ENCODE measurements at places on chromosomes 3 and 15.

GRCh38 chr3:140593766-140594165 lies 84.1 kb upstream of the TRIM42 start:
- DNase-seq, result no peak

GRCh38 chr15:71597126-71597525 lies 213.2 kb upstream of the NR2E3 start:
- DNase-seq, result no peak

GRCh38 chr3:94323596-94323995 lies 260.7 kb downstream of the NSUN3 start:
- no peak for DNase-seq

DNA sequence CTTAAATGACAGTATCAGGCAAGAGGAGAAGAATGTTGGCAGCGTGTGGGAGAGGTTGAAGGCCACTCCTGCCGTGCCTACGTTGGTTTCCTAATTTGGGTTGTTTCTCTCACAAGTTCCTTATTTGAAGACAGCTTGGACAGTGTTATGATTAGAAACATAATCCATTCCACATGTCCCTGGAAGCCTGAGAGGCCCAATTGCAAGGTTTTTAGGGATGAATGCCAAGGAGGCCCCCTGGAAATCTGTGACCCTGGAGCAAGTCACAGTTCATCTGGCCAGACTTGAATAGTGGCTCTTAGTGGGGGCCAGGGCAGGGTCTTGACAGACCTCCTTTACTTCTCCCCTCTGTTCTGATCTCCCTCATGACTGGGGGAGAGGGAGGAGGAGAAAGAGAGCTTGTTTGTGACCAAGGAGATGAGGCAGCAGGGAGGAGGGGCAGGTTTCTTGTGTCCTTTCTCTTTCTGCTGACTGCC lies 584.4 kb upstream of the TBL1XR1 start:
- no peak for DNase-seq

DNA sequence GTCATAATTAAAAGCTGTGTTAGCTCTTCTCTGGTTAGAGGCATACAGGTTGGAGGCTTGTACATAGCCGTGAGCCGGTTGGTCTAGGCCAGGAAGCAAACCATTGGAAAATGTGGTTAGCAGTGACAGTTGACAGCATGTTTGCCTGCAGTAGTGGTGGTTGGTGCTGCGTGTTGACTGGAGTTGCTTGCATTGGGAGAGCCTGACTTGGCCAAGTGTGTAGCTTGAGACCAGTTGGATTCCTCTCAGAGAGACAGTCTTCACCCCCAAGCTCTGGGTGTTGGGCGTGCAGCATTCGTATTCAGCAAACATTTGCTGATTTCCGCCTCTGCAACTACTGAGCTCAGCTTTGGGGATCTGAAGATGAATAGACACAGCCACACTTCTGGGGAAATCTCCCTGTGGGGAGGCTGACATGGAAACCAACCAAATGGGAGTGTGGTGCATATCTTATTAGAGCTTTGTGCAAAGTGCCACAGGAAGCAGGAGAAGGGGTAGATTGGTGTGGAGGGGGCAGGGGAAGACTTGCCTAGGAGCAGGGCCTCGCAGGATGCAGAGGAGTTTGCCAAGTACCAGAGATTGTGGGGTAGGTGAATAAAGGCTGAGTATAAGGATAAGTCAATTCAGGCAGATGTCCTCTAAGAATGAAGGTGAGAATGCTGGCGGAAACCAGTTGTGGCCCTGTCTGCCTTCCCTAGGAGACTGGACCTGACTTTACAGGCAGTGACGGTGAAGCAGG lies 83.5 kb downstream of the IGF1R start:
- no peak for DNase-seq

GRCh38 chr3:146521394-146521793 lies 23.0 kb downstream of the PLSCR1 start:
- DNase-seq, result no peak

- no peak for DNase-seq
These were observed 22.6 kb downstream of the ZNF80 start for GRCh38 chr3:114214542-114215341.

DNA sequence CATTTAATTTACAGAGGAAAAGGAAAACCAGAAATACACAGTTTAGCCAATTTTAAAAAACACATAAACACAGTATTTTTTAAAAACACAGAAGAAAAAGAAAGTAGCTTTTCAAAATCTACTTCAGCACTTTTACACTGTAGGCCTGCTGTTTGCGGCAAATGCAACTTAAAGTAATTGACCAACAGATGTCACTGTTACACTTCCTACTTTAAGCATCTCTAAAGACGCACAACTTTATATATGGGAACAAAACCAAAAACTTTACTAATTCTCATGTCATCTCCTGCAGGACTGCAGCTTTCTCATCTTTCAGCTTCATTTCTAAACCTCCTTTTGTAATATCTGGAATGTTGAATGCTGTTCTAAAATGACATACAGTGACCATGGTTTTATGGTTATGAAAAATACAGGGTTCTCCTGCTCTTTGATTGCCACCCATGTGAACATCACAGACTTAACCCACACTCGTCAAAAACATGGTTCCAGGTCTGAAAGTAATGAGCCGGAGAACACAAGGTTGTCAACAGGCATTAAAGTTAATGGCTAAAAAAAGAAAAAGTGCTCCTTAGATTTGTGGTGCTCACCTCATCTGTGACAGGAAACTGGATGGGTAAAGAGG lies 107.9 kb downstream of the FMN1 start:
- no peak for DNase-seq

DNA sequence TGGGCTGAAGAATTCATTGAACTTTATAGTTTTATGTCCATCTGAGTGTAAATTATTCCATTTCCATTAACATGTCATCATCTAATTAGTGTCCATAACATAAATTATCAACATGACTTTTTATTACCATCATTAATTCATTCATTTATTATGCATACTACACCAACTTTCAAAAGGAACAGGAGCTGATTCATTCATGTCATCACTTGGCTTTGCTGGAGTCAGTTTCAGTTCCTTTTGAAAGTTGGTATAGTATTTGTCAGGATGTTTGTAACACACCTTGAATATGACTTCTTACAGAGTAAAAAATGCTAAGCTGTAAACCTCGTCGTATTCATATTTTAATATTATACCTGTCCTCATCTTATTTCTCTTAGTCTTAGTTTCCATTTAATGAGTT lies 298.0 kb upstream of the RBMS3 start:
- DNase-seq, result no peak

- DNase-seq, result no peak
These were observed 8.3 kb downstream of the BCL6 start for GRCh38 chr3:187737006-187737367.

GRCh38 chr15:37907136-37907535 lies 27.3 kb upstream of the TMCO5A start:
- DNase-seq, result no peak

DNA sequence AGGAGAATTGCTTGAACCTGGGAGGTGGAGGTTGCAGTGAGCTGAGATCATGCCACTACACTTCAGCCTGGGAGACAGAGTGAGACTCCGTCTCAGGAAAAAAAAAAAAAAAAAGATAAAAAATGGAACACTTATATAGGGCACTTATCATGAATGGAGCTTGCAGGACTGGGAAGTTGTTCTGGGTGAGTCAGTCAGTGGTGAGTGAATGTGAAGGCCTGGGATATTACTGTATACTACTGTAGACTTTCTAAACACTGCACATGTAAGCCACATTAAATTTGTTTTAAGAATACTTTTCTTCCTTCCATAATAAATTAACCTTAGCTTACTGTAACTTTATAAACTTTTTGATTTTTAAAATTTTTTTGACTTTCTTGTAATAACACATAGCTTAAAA lies 59.8 kb downstream of the SFMBT1 start:
- no peak for DNase-seq

GRCh38 chr3:40310705-40311104 lies 1.2 kb downstream of the EIF1B start:
- DNase-seq, result no peak

DNA sequence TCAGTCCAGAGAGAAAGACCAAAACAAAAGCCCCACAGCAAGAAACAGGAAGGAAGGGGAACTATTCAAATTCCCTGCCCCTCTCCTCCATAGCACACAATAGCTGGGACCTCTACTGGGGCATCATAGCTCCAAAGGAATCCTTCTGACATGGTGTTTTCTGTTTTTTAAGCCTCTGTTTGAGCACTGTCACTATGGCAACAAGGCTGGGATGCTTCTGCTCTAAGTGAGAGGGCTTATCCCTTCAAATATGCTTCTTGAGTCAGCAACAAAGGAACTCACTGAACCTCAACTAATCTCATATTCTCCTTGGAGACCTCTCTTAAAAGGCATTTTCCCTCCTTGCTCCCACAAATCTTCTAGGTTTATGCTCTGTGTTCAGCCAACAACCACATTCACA lies 40.5 kb downstream of the MYLK start:
- no peak for DNase-seq

GRCh38 chr3:46913644-46914043 lies 36.1 kb downstream of the PTH1R start:
- DNase-seq, result no peak

DNA sequence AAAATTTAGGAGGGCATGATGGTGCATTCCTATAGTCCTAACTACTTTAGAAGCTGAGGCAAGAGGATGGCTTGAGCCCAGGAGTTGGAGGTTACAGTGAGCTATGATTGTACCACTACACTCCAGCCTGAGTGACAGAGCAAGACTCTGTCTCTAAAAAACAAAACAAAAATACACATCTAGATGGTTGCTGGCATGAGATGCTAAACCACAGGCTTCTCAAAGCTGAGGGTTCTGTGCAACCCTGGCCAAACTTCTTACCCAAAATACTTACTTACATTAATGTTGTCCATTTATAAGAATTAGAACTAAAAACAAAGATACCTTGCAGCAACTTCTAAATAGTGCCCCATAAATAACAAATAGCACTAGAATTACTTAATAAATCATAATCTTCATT lies 14.3 kb upstream of the ARHGEF3 start:
- DNase-seq, result no peak

GRCh38 chr3:50136714-50137405 lies 18.3 kb upstream of the SEMA3F start:
- DNase-seq, result no peak

- no peak for DNase-seq
These were observed 3.4 kb upstream of the LMLN start for GRCh38 chr3:197956626-197956988.

DNA sequence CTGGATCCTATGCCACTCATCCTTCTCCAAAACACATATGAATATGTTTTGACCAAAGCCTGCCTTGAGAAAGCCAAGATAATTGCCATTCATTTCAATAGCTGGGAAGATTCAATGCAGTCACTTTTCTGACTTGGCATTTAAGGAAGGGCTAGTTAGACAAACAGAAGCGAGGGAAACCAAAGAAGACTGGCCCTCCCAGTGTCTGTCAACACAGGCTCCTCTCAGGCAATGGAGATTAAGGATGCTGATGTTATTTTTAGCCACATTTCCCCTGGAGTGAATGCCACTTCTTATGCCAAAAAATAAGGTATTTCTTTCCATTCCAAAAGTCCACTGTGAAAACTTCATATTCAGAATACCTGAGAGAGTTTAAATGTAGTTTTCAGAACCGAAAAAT lies 101.7 kb downstream of the P3H2 start:
- no peak for DNase-seq

DNA sequence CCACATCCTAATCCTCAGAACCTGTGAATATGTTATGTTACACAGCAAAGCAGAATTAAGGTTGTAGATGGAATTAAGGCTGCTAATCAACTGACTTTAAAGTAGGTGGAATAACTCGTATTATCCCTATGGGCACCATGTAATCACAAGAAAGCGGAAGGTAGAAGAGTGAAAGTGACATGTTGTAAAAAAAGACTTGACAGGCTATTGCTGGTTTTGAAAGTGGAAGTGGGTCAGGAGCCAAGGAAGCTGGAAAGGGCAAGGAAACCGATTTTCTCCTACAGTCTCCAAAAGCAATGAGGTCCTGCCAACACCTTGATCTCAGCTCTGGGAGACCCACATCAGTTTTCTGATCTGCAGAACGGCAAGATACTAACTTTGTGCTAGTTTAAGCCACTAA lies 6.6 kb downstream of the TP63 start:
- DNase-seq, result no peak

DNA sequence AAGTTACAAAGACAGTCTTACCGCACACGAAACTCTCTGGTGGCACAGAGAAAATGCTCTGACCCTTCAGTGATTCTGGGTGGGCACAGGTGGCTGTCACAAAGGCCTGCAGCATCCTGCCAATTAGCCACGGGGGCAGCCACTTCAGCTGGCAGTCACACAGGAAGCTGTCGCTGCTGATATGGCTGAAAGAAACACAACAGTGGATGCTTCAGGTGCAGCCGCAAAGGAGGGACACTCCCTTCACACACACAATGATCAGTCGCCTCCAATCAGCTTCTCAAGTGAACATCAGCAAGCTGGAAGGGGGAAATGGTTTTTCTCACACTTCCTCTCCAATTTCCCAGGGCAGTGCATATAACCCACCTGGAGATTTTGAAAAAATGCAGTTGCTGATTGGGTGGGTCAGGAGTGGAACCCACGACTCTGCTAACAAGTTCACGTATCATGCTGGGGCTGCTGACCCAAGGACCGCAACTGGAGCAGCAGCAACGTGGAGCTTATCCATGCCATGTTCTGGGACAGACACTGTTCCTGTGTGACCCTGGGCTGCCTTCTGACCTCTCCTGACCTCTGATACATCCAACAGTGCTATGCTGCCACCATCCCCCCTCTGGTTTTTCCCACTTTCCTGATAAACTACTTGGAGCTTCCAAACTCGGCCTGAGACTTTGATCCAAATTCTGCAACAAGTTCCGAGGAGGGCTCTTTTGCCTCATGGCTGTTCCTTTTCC lies 106.6 kb downstream of the LRIG1 start:
- no peak for DNase-seq

GRCh38 chr15:74295800-74296199 lies 59.7 kb downstream of the CCDC33 start:
- DNase-seq, result no peak

DNA sequence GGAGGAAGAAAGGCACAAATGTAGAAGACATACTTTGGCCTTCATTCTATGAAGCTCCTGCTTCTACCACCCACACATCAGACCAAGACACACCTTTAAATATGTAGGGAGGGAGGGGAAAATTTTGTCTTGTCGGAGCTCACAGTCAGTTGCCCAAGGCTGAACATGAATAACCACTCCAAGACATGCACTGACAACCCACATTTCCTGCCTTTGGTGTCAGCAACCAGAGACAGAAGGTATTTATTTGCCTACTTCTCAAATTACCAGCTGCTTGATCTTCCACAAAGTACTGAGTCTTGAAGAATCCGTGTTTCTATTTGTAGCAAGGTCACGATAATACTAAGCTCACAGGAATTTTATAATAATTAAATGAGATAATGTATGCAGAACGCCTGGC lies 169.7 kb downstream of the KCNMB2 start:
- no peak for DNase-seq

DNA sequence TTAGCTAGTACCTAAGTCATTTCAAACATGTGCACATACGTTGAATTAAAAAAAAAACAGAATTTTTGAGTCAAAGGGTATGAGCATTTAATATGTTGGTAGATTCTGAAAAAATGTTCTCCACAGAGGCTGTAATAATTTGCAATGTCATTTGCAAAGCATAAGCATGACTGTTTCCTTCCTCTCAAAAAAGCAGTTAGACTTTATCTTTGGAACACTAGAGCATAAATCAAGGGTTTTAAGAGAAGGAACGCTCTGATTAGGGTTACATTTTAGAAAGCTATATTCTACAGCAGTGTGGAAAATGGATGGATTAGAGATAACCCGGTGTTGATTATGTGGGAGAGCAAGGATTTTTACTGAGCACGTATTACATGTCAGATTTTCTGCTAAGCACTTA lies 193.7 kb downstream of the WDR72 start:
- DNase-seq, result no peak

GRCh38 chr15:28178290-28178689 lies 79.2 kb upstream of the OCA2 start:
- no peak for DNase-seq
